Neural progenitor cell (in vitro differentiated cells): ENCODE measurements at places on chromosomes 3 and 15. TPM values are rescaled to one million over a fixed set of nuclear protein-coding genes. Genes with fewer than 3 reads are reported as not detected.

Gene NMB
- total RNA-seq = 0.24 and 3.7 TPM in 2 replicates

Gene MELTF
- 0.28 and 4.2 TPM in 2 replicates for total RNA-seq

Gene PRTG
- total RNA-seq = 508 and 574 TPM in 2 replicates

Gene AMT
- total RNA-seq = 35.4 and 46.0 TPM in 2 replicates

Gene HDAC11
- total RNA-seq = 4.8 and 12.6 TPM in 2 replicates

Gene ARHGEF26
- 13.4 and 14.0 TPM in 2 replicates for total RNA-seq

Gene CCDC9B
- total RNA-seq = 0.25 TPM in 1 of 2 replicates, not detected in the other

Gene PAQR9
- total RNA-seq = 1.7 and 2.2 TPM in 2 replicates

Gene MRPS25
- total RNA-seq = 24.3 and 28.9 TPM in 2 replicates

Gene KLHL40
- not detected in 2 replicates for total RNA-seq

Gene UPK1B
- 0.65 TPM in 1 of 2 replicates, not detected in the other for total RNA-seq

Gene ZNF35
- 23.4 and 29.8 TPM in 2 replicates for total RNA-seq

Gene ITIH1
- not detected in 2 replicates for total RNA-seq

Gene MESP2
- total RNA-seq = 0.19 TPM in 1 of 2 replicates, not detected in the other

Gene KCNAB1
- 0.15 and 0.24 TPM in 2 replicates for total RNA-seq

Gene GABRR3
- not detected in 2 replicates for total RNA-seq

Gene CP
- total RNA-seq = 0.90 TPM in 1 of 2 replicates, not detected in the other

Gene VGLL3
- 1.2 and 1.8 TPM in 2 replicates for total RNA-seq

Gene INTS14
- 40.2 and 54.2 TPM in 2 replicates for total RNA-seq

Gene BCHE
- total RNA-seq = 8.6 and 15.2 TPM in 2 replicates

Gene C3orf20
- not detected in 2 replicates for total RNA-seq

Gene ABCC5
- total RNA-seq = 34.0 and 38.7 TPM in 2 replicates

Gene SRGAP3
- 35.7 and 59.3 TPM in 2 replicates for total RNA-seq

Gene APOD
- total RNA-seq = not detected in 2 replicates

Gene CCR8
- total RNA-seq = not detected in 2 replicates

Gene PFN2
- total RNA-seq = 328 and 481 TPM in 2 replicates

Gene TMEM207
- total RNA-seq = not detected in 2 replicates

Gene GP5
- 0.03 TPM in 1 of 2 replicates, not detected in the other for total RNA-seq

Gene CAMKV
- 10.8 and 12.1 TPM in 2 replicates for total RNA-seq

Gene GPR176
- 20.6 and 36.4 TPM in 2 replicates for total RNA-seq

Gene EDEM1
- total RNA-seq = 11.8 and 12.3 TPM in 2 replicates

Gene SERPINI2
- total RNA-seq = not detected in 2 replicates
